ENCODE measurements at places on chromosomes 6 and 20. TPM values are rescaled to one million over a fixed set of nuclear protein-coding genes. Genes with fewer than 3 reads are reported as not detected.

DNA sequence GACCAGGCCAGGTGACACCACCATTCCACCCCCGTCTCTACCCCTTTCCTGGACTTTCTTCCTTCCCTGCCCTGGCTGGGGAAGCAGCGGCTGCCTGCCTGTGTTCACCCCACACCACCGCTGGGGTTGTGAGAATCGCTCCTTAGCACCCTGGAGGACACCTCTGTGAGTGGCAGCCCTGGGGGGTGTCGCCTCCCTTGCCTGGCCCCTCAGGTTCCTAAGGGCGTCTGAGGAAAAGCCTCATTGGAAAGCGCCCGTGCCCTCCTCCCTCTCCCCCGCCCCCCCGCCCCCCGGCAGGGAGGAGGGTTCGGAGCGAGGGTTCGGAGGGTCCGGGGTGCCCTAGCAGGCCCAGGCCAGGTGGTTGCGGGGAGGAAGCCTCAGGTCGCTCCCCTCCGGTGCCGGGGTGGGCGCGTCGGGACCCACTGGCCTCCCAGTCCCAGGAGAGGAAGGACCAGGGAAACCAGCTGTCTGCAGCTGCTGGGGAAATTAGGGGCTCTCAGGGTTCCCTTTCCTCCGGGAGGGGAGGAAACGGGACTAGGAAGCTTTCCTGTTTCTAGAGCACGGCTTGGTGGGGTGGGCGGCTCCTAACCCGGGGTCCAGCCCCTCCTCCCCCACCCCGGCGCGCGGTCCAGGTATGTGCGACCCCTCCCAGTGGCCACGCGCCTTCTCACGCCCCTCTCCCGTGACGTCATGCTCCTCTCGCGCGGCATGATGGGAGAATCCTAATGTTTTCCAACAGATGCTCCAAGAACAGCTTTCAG, at the start of gene PHACTR3:
TSS of gene PHACTR3 (plus strand) at position 760 of the 761 bp plus-strand sequence. CDS start 475 bp downstream, outside the sequence.
- DNase-seq: no peak

GRCh38 chr6:16294371-16294770, 56.0 kb downstream of the GMPR start:
- DNase-seq: no peak

DNA sequence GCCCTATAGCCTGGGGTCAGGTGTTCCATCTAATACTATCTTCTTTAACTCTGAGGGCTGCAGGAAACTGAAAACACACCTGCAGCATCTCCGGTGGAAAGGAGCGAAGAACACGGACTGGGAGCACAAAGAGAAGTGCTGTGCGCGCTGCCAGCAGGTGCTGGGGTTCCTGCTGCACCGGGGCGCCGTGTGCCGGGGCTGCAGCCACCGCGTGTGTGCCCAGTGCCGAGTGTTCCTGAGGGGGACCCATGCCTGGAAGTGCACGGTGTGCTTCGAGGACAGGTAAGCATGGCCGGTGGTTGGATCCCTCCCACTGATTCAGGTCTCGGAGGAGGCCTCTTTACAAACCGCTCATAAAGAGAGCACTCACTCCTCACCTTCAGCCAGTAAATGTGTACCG, 15.5 kb downstream of the SYTL3 start:
- no peak for DNase-seq

GRCh38 chr6:37536491-37537190, 36.9 kb upstream of the CCDC167 start:
- DNase-seq: no peak

DNA sequence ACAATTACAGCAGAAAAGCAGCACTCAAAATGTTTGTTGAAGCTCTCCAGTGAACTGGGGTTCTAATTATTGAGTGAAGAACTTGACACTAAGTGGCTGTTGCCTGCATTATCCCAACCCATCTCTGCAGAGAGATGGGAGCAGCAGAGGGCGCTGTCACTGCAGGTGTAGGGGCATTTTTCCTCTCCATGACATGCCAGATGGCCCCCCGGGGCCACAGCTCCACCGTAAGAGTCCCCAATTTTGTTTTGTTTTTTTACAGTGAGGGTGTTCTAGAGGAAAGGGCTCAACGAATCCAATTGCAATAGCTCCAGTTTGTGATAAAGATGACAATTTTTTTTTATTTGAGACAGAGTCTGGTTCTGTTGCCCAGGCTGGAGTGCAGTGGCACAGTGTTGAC, 1.9 kb upstream of the FUCA2 start:
- DNase-seq: peak; percentile 12

- no peak for DNase-seq
Measured at GRCh38 chr6:102355578-102355977, 962.1 kb downstream of the GRIK2 start.

SLC35D3 gene
- total RNA-seq: under 0.01 TPM

UNC5CL gene
- 0.26 TPM for total RNA-seq

SUMO4 gene
- total RNA-seq: 1.2 TPM

SYCP2L gene
- total RNA-seq: 0.26 TPM

ATP9A gene
- 22.7 TPM for total RNA-seq

DPPA5 gene
- not detected for total RNA-seq

Data from bronchial epithelial cell (primary cell).